ENCODE measurements at places on chromosomes 4 and X.

DNA sequence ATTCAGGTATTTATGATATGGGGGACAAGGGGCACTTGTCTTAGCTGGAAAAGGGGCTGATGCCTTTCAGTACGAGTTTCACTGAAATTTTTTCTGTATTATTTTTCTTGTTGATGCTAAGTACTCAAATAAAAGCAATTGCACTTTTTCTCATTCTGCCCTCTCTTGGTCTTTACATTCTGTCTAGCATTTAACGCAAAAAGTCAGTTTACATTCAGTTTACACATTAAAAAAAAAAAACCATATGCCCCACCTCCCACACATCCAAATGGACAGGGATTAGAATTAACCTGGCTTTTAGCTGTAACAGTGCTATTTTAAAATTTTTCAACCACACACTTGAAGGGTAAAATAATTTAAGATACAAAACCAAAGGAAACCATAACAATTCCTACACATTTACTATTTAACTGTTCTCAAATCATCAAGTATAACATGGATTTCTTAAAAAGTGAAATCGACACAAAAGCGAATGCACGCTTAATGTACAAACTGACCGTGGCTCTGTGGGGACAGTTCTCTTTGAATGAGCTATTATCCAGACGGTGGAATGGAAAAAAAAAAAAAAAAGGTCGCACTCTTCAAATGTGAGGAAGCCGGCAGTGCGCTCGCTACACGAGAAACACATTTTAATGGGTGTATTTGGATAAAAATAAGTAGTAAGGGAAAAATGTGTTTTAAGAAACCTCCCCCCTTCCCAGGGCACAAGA lies 1.4 kb downstream of the AMMECR1 start:
- peak; percentile 2 for DNase-seq

- no peak for DNase-seq
Measured at GRCh38 chrX:31012509-31013025, 59.3 kb downstream of the FTHL17 start.

DNA sequence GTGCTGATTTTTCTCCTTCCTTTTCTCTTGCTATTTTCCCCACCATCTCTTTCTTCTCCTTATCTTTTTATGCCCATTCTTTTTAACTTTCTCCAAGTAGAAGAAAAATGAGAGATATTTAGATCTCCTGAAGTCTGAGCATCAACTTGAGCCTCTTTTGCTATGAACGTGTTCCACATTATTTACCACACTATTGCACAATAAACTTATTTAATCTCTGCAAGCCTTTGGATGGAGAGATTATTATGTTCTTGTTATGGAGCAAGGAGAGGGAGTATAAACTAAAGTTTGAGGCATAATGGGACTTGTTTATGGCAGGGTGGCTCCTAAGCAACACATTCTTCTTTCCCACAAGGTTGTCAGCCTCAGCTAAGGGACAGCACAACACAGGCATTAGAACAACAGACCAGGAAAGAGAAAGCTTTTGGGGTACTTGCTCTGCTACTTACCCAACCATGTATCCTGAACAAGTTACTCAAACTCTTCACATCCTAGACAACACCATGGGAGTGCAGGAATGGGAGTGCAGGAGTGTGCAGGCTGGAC lies 365.5 kb upstream of the BOD1L1 start:
- DNase-seq: no peak

DNA sequence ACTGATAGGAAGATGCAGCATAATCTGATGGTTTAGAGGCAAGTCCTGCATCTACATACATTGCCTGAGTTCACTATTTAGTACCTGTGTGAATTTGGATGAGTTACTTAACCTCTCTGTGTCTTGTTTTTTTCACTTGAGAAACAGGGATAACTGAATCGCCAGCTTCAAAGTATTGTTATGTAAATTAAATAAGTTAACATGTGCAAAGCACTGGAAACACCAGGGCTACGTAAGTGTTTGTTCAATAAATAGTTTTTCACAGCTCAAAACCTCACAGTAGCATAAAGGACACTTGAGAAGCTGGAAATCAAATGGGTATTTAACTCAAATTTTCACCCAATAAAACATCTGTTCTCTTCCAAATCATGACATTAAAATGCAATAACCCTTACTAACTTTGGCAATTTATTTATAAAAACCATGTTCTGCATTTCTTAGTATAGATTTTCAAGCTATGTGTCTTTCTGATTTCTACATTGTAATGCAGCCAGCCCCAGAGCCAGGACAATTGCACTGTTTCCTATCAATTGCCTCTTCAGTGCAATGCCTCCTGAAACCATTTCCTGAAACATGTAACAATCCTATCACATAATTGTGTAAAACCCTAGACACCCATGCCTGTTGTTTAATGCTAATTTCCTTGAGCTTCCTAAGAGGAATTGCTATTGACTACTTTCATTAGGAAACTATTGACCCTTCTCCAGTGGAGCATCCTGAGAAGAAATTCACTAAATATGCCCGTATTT lies 177.1 kb downstream of the UNC5C start:
- no peak for DNase-seq

DNA sequence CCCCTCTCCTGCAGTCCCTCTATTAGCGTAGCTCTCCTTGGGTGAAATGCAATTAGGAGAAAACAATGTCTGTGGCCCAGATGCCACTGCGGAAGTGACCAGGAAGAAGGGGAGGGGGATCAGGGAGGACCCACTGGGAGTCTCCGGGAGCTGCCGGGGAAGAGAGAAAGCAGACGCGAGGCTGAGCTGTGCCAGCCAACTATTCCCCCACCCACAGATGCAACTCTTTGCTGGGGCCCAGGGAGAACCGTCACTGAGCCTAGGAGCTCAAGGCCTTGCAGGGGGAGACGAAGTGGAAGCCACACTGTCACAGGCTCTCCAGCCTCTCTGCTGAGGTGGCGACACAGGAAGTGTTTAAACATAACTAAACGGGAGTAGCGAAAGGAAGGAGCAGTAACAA lies 149.2 kb downstream of the BCOR start:
- DNase-seq: no peak

- no peak for DNase-seq
Measured at GRCh38 chr4:53886090-53886489, 178.3 kb downstream of the CHIC2 start.

DNA sequence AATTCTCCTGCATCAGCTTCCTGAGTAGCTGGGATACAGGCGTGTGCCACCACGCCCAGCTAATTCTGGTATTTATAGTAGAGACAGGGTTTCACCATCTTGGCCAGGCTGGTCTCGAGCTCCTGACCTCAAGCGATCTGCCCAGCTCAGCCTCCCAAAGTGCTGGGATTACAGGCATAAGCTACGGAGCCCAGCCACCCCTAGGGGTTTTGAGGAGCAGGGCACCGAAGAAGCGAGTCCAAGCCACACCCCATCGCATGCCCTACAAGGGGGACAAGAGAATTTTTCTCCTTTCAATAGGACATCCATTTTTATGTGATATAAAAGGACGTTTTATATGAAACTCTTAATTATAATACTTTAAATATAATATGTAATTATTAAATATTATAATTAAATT lies 13.9 kb upstream of the KLF3 start:
- no peak for DNase-seq

DNA sequence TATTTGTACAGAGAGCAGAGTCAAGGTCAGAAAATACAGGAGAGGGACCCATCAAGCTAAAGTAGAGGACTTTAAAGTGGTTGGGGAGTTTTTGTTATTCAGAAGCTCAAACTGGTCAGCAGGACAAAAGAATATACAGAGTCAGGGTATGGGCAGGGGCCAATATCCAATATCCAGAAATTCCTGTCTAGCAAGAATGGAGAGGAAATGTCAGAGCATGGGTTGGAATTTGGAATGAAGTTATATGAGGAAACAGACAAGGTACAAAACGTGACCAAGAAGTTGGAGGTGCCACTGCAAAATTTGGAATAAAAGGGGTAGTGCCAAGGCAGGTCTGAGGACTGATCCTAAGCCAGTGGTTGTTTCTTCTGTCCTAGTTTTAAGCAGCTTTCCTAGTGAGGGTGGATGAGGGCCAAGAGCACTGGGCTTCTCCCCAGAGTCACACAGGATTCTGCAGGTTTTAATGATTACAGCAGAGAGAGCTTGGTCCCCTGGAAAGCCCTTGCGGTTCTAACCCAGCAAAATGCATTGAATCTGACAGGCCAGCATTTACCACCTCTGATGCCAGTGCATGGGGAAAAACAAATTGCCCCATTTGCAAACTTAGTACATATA lies 304.7 kb upstream of the FTHL17 start:
- no peak for DNase-seq

DNA sequence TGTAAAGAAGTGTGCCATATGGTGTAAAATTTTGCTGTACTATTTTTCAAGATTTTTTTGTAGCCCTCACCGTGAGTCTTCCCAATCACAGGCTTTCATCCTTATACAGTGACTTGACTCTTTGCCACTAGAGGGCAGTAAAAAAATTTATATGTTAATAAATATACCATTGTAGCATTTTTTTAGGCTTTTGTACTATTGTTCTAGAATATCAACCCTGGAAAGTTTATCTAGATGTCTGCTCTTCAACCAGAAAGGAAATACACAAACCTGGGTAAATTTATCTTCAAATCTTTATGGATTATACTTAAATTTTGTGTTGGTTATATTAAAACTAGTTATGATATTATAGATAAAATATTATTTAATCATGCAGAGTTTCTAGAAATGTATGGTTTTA lies 235.3 kb downstream of the TENM3 start:
- DNase-seq: no peak

DNA sequence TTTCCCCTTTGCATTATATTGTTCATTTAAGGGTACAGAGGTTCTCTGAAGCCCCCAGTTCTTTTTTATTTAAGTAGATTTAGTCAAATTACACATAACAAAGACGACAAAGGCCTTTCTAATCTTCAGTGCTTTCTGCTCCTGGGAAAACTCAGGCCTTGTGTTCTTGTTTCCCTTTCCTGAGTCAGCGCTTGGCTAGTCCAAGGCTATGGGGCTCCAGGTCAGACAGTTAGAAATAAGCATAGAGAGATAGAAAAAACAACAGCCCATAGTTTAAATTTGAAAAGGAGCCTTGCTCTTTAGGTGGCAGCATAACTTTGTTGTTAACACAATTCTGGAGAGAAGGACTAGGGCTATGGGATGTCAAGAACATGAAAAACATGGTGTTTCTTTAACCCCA lies 97.3 kb downstream of the PPP1R2C start:
- no peak for DNase-seq

- no peak for DNase-seq
Measured at GRCh38 chrX:100931218-100931924, 2.7 kb upstream of the XKRX start.

DNA sequence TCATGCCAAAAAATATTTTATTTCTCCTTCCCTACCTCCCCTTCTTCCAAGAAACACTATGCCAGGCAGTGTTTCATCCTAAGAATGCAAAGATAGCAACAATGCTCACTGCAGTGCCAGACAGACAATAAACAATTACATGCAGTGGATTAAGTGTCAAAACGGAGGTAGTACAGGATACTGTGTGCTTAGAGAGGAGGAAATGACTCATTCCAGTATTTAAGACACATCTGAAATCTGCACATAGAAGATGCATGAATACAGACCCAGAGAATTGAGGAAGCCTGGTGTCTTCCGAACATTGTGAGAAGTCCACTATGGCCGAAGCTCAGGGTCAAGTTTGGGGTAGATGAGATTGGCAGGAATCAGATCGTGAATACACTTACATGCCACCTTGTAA lies 326.4 kb downstream of the PPP3CA start:
- DNase-seq: no peak

DNA sequence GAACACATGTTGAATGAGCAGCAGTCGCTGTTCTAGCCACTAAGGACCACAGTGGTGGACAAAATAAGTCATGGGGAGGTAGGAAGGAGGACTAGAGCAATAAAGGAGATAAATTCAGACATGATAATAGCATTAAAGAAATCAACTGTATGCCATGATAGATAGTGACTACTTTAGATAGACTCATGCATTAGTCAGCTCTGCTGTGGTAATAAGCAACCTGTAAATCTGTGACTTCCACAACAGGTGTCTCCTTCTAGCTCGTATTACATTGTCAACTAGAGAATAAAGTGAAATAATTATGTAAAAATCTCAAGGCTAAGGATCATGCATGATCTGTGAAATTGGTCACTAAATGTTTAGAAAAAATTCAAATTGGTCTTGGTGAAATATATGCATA lies 77.9 kb downstream of the WWC2 start:
- DNase-seq: no peak

- DNase-seq: no peak
Measured at GRCh38 chr4:86483773-86484172, 110.3 kb upstream of the PTPN13 start.

- DNase-seq: no peak
Measured at GRCh38 chr4:142909908-142910307, 63.8 kb upstream of the INPP4B start.

GRCh38 chr4:137124278-137124932 lies 407.9 kb downstream of the PCDH18 start:
- no peak for DNase-seq

GRCh38 chr4:153408932-153409331 lies 57.2 kb upstream of the TMEM131L start:
- DNase-seq: no peak

- DNase-seq: no peak
Measured at GRCh38 chr4:182307746-182308145, 64.5 kb downstream of the TENM3 start.

GRCh38 chr4:79922011-79922410 lies 151.0 kb downstream of the ANTXR2 start:
- no peak for DNase-seq

DNA sequence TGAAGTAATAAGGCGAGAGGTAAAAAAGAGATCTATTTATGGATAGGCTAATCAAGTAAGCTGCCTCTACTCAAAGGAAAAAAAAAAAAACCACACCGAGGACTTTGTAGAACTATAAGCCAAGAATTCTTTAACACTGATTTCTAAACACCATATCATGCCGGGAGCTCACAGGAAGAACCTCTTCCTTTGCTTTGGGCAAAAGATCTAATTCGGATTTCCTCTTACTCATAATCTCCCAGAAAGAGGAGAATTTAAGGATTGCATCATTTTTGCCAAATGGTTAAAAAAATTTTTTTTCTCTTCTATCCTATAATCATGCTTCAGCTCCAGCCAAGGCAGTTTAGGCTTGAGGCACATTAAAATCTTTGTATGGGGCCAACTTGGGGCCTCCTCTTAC lies 95.5 kb downstream of the ZNF827 start:
- DNase-seq: no peak

GRCh38 chr4:47167081-47168035 lies 136.0 kb downstream of the GABRB1 start:
- no peak for DNase-seq

DNA sequence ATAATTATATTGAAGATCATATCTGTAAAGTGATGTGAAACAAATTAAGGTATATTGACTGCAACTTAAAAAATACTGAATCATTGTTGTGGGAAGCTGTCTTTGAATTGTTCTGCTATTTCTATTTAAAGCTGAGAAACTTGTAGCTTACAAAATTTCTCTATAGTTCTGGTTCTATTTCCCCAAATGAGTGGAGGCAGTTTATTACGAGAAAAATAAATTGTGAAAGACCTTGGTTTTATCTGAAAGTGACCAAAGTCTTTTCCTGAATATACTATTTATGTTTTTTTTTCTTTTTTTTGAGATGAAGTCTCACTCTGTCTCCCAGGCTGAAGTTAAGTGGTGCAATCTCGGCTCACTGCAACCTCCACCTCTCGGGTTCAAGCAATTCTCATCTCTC lies 165.4 kb downstream of the SH3BGRL start:
- DNase-seq: no peak

GRCh38 chrX:132330156-132330729 lies 111.0 kb upstream of the RAP2C start:
- DNase-seq: no peak

- DNase-seq: no peak
Measured at GRCh38 chr4:163164591-163164990, 2.1 kb downstream of the NAF1 start.

GRCh38 chrX:102837847-102838246 lies 99.2 kb upstream of the RAB40AL start:
- no peak for DNase-seq
